ENCODE measurements at places on chromosomes 7 and 10.

DNA sequence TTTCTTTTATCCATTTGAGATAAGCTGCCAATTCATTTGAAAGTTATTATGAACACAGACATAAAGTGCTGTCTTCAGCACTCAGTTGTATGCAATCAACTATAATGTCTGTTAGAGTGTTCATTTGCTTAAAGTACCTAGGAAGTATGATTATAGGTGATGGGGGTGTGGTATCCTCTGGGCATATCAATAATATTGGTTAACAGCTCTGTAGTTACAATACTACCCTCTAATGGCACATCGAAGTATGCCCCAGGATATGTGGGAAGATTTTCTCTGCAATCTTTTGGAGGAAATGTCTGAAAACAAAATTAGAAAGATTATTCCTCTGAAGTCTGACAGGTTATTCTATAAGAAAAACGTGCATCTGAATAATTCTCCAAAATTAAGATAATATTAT is 429.7 kb downstream of the ARL4A start:
- no peak for DNase-seq

DNA sequence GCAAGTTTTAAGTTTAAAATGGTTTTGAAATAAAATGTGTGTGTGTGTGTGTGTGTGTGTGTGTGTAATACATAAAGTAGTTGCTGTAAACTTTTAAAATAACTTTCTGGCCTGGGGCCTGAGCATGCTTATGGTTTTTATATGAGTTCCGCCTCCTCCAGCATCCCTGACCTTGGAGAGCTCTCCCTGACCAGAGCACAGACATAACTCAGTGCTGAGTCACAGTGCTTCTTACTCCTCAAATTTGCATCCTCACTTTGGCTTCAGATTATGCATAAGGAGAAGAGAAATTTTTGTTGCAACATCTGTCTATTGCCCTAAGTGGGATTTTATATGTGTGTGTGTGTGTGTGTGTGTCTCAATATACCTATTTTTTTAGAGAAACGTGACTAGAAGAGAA is 200.8 kb downstream of the ELMO1 start:
- DNase-seq, result no peak

DNA sequence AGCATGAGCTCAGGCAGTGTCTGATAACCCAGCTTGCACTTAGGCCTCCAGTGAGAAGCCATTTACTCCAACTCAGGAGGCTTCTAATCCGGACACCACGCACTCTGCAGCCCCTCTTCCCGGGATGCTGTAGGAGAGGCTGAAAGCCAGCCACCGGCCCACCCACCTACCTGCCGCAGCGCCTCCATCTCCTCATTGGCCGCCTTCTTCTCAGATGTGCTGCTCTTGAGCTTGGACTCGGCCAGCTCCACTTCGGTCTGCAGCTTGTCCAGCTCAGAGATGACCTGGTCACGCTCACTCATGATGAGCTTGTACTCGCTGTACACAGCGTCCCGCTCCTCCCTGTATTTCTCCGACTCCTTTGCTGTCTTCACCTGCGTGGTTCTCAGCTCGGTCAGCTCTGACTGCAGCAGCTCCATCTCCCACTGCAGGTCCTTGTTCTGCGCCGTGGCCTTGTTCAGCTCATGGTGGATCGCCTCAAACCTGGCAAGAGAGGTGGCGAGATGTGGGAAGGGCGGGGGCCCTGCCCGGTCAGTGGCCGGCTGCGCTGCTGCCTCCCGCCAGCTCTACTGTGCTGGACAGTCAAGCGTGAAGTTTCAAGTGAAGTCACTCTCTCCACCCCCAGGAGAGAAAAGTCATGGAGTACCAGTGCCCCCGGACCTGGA is 84.7 kb downstream of the DLG5 start:
- DNase-seq, result no peak

DNA sequence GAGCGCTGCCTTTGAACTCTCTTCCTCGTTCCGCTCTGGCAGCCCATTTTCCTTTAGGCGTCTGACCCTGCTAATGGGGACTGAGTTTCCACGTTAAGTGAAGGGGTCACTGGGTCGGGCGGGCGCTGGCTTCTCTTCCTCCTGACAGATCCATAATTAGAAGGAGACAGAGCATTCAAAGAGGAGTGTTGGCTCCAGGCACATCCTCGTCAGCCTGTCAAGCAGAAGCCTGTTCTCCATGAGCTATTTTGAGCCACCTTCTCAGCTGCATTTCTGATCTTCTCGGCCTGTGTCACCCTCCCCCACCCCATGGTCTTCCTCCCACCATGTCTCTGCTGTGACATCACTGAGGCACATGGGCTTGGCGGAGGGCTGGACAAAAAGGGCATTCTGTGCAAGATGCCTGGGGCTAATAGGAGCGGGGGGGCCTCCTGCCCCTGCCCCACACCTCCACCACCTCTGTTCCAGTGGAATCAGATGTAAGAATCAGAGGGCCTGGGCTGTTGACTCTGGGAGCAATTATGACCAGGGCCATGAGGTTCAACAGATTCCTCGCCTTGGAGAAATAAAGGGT is 248.1 kb downstream of the PLXNA4 start:
- no peak for DNase-seq

DNA sequence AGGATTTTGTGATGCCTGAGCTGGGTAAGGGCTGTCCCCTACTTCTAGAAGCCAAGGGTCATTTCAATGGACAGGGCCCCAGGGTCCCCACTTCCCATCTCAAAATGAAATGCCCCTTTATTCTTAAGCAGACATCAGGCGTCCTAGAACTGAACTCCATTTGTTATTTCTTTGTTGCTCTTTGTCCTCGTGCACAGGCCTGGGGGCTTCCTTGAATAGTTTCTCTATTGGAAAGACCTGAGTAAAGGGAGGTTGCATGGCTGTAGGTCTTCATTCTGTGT is 311.4 kb upstream of the ZNF32 start:
- no peak for DNase-seq

DNA sequence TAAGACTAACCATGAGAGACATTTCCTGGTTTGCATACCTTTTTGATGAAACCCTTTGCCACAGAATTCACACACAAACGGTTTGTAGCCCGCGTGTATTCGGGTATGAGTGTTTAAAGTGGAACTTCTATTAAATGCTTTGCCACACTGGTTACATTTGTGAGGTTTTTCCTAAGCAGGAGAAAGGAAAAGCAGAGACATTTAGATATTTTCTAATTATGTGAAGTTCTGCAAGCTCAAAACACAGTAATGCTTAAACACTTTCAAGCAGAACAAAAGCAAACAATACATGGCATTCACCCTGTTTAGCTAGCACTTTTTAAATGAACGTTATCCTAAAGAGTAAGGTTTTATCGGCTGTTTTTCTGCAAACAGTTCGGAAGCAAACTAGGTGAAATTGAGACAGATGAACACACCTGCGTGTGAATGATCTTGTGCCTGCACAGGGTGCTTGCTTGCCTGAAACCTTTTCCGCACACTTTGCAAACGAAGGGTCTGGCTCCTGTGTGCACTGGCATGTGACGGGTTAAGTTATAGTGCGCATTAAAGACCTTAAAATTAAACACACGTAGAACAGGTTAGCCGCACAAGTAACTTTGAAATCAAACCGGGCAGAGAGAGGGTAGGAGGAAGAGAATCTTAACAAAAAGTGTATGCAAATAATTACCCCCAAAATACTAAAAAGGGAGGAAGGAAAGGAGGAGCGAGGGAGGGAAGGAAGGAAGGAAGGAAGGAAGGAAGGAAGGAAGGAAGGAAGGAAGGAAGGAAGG is 1.6 kb downstream of the FEZF1 start:
- no peak for DNase-seq

- DNase-seq, result no peak
Measured at GRCh38 chr10:76547352-76547972, 1090.1 kb downstream of the KCNMA1 start.

DNA sequence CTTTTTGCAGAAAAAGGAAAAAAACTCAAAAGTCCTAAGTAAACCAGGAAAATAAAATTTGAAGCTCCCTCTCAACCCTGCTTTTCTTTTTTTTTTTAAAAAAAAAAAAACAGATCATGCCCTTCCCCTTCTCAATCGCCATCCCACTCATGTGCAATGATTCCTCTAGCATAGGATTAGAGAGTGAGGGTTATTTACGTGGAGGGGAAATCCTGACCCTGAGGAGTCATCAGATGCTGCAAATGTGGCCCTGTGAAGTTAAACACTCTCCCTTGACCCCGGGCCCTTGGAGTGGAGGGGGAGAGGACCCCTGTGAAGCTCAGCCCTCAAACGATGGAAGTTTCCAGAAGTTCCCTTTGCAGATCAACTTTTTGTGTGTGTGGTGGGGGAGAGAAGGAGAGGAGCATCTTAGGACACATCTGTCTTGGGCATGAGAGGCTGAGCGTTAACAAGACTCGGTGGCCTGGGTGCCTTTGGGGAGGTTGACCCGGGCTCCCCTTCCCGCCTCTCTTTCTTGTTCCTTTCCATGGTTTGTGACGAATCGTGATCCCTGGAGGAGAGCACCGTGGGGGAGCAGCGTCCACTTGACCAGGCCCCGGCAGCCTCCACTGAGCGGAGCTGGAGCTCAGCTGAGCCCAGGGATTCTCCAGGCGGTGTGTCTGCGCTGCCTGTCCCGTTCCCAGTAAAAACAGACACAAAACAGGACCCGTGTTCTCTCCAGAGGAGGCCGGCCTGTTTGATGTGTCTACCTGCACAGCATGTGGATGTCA is 1.5 kb upstream of the SHH start:
- DNase-seq, result no peak

DNA sequence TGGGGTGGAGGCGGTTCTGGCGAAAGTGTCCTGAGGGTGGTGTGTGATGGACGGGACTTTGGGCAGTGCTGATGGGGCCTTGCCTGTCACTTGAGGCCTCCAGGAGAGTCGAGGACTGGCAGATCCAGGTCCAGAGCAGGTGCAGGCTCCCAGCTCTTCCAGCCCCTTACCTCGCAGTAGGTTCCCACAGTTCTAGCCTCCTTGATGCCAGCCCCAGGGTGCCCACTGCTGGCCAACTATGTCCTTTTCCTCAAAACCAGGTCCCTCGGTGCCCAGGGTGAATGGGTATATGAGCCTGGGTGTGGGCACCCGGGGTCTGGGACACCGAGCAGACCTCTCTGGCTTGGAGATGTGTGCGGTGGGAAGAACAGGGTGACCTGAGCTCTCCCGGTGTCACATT is 8.3 kb downstream of the FAM20C start:
- DNase-seq, result no peak

- DNase-seq, result peak; percentile 76
Measured at GRCh38 chr7:100675581-100676350, 2.2 kb downstream of the GNB2 start.

DNA sequence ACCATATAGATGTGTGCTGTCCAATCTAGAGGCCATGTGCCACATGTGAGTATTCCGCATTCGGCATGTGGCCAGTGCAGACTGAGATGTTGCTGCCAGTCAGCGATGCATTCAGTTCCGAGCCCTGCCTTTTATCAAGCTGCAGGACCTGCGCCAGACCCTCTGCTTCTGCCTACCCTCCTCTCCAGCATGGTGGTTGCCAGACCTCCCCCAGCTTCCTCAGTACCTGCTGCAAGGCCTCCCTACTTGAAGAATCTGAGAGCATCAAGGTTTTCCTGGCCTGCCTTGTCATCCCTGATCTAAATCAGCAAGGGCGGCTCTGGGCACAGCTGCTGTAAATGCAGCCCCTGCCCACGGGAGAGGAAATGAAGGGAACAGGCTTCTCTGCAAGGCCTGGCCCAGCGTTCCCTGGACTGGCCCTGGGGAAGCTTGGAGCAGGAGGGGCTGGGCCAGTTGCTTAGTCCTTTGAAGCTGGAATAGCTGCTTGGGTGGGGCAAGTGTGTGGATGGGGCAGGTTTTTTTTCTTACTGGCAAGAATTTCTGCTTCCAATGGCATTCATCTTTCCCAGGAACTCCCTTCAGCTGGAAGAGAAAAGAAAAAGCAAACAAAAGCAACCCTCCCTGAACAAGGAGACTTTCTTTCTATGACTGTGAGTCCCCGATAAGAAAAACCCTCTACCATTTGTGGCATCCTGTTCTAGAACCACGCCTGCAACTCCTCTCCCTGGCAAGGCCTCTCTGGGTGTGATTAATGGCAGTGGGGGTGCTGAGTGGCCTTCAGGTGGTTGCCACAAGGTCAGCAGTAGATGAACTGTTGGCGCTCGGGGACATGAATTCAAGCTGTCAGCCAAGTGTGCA is 93.0 kb downstream of the NHLRC2 start:
- DNase-seq, result no peak
